IPS DF 6.9 (cell line): ENCODE measurements at places on chromosomes 3 and 15.

- DNase-seq, result no peak
Measured at GRCh38 chr3:122533931-122534334, 19.2 kb upstream of the KPNA1 start.

- DNase-seq, result no peak
Measured at GRCh38 chr3:46662771-46663551, 30.5 kb downstream of the ALS2CL start.

DNA sequence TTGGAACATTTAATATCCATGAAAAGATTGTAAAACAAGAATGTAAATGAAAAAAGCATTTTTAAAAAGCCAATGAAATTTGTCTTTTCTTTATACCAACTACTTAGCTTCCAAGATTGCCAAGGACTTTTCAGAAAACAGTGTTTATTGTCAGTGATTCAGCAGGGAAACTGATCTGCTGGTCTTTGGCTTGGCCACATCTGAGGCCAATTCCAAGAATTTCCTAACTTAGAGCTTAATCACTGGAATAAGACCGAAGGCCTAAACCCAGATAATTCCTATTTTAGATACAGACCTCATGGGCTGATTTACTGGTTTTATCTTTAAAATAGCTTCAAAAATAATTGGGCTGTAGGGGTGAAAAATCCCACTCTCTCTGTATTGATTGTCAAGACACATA is 260.5 kb upstream of the RORA start:
- no peak for DNase-seq

DNA sequence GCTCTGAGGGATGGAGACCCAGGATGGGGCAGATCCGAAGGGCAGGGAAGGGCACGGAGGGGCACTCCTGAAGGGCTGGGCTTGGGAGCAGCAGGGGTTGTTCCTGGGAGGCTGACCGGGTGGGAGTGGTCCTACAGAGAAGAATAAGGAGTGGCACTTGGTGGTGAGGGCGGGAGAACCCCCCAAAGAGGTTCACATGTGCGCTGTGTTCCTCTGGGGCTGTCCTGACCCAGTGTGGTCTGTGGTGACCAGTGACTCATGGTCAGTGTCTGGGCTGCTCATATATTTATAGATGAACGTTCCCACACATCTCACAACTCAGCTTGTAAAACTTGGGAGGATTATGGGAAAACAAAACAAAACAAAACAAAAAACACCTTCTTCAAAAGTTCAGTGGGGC is 10.0 kb downstream of the TRPM1 start:
- no peak for DNase-seq

DNA sequence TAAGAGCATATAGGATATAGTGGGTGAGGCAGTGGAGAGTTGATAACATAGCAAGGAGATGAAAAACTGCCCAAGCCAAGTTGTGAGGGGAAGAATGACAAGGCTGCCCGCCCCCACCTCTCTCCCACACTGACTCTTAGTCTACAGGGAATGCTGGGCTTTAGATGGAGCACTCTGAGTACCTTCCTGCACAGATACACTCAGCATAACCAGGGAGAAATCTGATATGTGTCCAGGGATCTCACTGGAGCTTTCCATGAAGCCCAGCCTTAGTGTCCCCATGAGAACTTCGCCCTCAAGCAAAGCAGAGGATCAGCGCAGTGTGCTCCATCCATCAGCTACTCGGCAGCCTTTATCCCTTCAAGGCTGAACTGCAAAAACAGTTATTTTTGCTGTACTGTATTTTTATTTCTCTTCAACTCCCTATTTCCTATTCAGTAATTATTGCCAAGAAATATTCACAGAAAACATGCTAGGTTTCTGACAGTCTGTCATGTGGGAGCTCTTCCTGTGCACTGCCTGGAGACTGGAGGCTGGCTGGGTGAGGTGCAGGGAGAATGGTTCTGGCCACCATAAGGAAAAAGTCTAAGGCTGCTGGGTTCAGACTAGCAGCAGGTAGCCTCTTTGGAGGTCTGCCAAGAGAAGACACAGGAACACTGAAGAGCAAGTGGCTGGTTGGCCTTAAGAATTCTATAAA is 475.2 kb upstream of the PPP2R3A start:
- DNase-seq, result no peak

DNA sequence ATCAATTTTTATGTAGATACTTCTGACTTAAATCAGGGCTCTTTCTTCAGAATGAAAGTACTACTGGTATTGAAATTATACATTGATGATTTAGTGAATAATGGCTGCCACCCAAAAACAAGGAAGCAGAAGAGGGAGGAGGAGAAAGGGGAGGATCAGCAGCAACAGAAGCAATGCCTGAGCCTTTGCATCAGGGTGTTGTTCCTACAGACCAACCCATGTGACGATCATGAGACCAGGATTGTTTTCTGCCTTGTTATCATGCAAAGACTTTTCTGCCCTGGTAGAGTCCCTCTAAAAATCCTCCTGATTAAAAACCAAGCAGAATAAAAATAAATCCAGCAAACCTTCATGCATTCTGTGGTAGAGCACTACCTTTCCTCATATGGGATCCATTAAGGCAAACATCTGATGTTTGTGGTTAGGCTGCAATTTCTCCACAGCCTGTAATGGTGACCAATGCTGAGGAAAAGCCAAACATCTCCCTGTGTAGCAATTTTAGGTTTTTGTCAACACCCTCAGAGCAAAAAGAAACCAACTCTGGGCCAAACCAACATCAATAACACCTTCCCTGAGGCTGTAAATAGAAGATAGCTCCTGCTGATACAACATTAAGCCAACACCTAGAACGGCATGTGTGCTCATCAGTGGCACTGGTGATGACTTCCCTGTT is 191.7 kb downstream of the ATP8B4 start:
- no peak for DNase-seq

GRCh38 chr3:195337747-195338146 is 66.8 kb upstream of the XXYLT1 start:
- DNase-seq, result no peak
